Fibroblast of villous mesenchyme (primary cell): ENCODE measurements at places on chromosomes 12 and 14. TPM values are rescaled to one million over a fixed set of nuclear protein-coding genes. Genes with fewer than 3 reads are reported as not detected.

The AQP6 gene
- total RNA-seq: not detected in 2 replicates

The DIO2 gene
- total RNA-seq: 31.5 and 42.5 TPM in 2 replicates

The ITGB7 gene
- under 0.01 TPM in 1 of 2 replicates, not detected in the other for total RNA-seq

The PHETA1 gene
- total RNA-seq: 11.3 and 15.5 TPM in 2 replicates

The CLEC4D gene
- not detected in 2 replicates for total RNA-seq

The CPNE6 gene
- not detected in 2 replicates for total RNA-seq

The IGF1 gene
- total RNA-seq: under 0.01 and 0.64 TPM in 2 replicates

The CCDC77 gene
- total RNA-seq: 9.1 and 9.7 TPM in 2 replicates

The ALG10 gene
- 9.1 and 9.3 TPM in 2 replicates for total RNA-seq

The TMEM132D gene
- total RNA-seq: not detected in 2 replicates

The LHX5 gene
- total RNA-seq: not detected in 2 replicates

The ASB2 gene
- total RNA-seq: 0.86 and 1.9 TPM in 2 replicates

The C14orf119 gene
- 48.0 and 66.1 TPM in 2 replicates for total RNA-seq

- peak; percentile 65 for DNase-seq
Observed at GRCh38 chr12:55729819-55730818, 1.3 kb upstream of the CD63 start.

DNA sequence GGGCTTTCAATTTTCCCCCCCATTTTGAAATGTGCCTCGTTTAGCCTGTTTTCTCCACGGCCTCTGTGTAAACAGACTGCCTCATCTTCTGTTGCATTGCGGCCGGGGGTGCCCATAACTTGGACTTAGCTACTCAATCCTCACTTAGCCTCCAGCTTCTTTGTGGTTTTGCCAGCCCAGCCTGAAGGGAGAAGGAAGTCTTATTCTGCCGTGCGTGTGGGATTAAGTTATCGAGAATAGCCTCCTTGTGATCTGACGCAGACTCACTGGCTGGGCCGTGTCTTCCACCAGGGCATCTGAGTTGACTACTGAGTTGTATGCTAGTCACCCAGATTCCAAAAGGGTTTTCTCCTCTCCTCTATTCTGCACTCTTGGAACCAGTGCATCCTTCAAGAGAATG, 8.1 kb downstream of the PRKAB1 start:
- peak; percentile 88 for DNase-seq

DNA sequence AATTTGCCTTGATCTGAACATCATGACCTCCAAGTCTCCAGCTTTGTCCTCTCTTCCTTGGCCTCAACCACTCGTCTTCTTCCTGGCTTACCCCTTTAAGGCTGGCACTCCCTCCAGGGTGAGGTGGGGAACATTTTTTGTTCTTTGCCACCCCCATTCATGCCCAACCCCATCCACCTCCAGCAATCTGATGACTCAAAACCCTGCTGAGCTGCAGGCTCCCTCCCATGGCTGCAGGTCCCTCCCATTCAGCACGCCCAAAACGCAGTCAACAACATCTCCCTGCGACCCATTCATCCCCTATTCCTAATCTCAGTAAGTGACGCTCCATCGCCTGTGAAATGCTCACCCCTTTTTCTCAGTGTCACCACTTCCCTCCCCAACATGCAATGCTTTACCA, 138.8 kb upstream of the PRMT8 start:
- no peak for DNase-seq

DNA sequence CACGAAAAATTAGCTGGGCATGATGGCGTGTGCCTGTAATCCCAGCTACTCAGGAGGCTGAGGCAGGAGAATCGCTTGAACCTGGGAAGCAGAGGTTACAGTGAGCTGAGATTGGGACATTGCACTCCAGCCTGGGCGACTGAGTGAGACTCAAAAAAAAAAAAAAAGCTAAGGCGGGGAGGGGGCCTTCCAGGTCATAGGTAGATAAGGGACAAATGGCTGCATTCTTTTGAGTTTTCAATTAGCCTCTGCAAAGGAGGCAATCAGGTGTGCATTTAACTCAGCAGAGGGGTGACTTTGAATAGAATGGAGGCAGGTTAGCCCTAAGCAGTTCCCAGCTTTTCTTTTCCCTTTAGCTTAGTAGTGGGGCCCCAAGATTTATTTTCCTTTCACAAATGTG, 743 bp upstream of the AACS start:
- DNase-seq: no peak

DNA sequence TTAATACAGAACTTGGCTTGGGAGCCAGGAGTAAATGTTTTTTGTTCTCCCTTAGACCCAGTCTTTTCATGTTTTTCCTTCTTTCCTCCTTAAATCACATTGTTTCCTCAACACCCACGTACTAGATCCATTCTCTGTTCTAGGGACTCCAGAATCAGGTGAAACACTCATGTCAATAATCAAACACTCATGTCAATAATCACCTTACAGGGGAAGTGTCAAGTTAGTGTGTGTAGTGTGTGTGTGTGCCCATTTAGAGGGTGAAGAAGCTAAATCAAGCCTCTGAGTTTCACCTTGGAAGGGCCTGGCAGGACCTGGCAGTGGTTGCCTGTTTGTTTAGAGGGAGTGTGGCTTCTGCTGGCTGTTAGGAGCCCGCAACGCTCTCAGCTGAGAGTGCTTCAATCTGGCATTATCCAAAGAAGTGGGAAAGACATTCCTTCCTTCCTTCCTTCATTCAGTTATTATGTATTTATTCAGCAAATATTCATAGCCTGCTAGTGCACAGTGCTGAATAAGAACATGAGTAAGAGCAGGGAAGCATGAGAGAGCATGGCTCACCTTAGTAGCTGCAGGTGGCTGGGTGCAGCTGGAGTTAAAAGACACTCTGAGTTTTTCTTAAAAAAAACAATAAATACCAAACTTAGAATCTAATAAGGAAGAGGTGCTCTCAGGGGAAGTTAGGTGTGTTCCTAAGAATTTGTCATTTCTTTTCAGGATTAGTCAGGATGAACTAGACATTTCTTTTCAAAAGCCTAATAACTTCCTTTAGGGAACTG, 17.6 kb upstream of the EID3 start:
- DNase-seq: no peak

- no peak for DNase-seq
Observed at GRCh38 chr14:69773571-69774276, 6.8 kb downstream of the SRSF5 start.

- DNase-seq: peak; percentile 19
Observed at GRCh38 chr14:49550286-49551184, 35.6 kb downstream of the RPS29 start.

DNA sequence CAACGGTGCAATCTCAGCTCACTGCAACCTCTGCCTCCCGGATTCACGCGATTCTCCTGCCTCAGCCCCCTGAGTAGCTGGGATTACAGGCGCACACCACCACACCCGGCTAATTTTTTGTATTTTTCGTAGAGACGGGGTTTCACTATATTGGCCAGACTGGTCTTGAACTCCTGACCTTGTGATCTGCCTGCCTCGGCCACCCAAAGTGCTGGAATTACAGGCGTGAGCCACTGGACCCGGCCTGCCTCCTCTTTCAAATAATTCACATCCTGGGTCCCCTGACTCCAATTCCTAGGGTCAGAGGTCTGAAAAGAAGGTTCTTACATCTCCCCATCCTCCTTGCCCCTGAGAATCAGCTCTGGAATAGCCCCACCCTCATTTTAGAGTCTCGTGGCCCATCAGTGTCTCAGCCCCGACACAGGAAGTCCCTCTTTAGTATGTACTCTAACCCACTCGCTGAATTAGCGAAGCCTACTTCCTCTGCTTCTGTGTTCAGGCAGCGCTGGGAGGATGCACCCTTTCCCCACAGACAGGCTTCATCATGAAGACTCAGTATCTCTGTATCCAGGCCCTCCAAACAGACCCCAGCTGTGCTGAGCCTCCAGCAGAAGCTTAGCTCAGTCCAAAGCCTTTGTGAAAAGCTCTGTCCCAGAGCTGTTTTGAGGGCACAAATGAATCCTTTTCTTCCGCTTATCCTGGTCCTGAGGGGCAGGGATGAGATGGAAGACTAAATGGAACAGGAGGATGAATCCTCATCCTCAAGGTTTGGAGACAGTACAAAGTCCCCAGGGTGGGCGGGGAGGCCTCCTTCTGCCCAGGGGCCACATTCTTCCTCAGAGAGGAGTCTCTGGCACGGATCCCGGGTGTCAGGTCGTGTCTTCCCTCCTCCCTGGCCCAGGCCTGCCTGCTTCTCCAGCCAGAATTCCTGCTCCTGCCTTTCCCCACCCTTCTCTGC, 3.5 kb downstream of the LPAR5 start:
- no peak for DNase-seq

GRCh38 chr12:40693207-40693821, 1.1 kb downstream of the CNTN1 start:
- no peak for DNase-seq

DNA sequence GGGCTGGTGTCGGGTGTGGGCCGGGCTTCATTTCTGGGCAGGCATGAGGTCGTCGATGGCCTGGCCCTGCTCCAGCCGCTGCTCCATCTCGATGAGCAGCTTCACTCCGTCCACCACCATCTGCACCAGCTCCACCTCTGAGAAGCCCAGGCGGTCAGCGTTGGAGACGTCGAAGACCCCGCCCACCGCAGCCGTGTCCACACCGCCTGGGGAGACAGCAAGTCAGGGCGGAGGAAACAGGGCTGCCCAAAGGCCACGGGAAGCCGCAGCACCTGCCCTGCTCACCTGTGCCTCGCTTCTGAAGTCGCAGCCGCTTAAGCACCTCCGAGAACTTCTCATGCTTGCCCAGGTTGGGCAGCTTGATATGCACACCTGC, 2.8 kb downstream of the CKB start:
- no peak for DNase-seq

DNA sequence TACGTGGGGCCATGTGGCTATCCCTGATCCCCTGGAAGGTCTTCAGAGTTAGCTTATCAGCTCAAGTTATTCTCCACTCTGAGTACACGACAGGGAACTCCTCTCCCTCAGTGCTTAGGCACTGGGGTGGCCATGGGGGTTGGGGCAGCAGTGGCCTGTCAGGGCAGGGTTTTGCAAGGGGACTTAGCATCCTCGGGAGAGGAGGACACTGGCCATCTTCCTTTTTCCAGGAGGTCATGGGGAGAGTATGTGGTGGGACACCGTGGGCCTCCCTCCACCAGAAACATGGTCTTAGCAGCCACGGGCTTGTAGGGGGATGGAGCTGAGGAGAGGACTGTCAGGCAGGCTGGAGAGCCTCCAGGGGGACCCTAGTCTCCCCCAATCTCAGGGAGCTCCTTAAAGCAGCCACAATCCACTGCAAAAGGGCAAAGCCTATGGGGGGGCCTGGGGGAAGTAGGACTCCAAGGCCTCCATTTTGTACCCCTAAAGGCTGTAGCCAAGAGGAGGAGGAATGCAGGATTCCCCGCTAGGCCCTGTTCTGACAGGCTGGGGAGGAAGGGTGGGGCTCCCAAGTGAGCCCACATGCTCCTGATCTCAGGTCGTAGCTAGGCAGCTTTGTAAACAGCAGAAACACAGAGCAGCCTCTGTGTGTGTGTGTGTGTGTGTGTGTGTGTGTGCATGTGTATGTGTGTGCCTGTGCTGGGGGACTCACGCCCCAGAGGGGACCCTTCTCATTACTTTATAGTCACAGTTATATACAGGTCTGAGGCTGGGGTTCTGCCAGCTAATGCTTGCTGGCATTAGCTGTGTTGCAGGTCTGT, 36.6 kb downstream of the KRT80 start:
- DNase-seq: no peak

- no peak for DNase-seq
Observed at GRCh38 chr14:51012055-51012454, 67.8 kb upstream of the PYGL start.

DNA sequence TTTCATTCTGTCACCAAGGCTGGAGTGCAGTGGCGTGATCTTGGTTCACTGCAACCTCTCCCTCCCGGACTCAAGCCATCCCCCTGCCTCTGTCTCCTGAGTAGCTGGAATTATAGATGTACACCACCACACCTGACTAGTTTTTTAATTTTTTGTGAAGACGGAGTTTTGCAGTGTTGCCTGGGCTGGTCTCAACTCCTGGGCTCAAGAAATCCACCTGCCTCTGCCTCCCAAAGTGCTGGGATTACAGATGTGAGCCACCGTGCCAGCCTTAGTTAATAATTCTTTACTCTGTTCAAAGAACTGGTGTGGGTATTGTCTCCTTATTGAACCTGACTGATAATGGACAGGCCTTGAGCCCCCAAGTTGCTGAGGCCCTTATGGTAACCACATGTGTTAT, 10.4 kb upstream of the KRT7 start:
- no peak for DNase-seq

GRCh38 chr14:93939304-93940229, 12.4 kb downstream of the FAM181A start:
- peak; percentile 62 for DNase-seq

DNA sequence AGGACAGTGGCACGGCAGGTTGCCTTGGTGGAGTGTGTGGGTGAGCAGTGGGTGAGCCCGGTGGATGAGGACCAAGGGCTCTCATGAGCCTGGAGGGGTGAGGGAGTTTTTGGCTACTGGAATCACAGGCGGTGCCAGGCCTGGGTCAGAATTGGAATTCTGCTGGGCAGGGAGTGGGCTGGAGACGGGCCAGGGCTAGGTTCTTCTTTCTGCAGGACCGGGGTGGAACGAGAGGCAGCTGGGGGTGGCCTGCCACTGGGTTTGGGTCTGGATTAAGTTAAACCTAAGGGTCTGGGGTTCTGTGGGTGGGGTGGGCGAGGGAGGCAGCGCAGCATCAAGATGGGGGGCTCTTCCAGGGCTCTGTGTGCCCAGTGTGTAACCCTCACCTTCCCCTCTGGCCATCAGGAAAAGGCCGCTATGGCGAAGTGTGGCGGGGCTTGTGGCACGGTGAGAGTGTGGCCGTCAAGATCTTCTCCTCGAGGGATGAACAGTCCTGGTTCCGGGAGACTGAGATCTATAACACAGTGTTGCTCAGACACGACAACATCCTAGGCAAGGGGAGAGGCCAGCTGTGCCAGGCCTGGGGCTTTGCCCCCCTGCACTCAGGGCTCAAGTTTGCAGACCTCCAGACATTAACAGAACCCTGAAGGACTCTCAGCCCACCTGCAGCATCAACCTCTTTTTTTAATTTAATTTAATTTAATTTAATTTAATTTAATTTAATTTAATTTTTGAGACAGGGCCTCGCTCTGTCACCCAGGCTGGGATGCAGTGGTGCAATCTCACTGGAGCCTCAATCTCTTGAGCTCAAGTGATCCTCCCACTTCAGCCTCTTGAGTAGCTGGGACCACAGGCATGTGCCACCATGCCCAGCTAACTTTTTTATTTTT, 7.0 kb downstream of the ACVRL1 start:
- no peak for DNase-seq

- DNase-seq: no peak
Observed at GRCh38 chr12:95116773-95117172, 43.4 kb upstream of the NR2C1 start.

DNA sequence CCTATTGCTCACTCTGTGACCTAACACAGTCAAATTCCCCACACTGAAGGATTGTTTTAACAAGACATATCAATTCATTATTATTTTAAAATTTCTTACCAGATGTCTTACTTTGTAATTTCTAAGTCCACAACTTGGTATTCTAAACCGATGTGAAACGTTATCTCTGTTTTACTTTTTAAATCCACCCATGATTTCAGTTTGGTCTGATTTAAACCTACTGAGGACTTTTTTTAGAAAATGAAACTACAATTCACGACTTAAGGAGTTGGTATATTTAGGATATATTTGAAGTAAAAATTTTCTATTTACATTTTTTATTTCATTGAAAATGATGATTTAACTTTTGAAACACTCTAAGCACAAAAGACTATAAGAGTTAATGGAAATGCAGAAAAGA, 35.1 kb upstream of the GRIP1 start:
- no peak for DNase-seq

- peak; percentile 44 for DNase-seq
Observed at GRCh38 chr12:76010732-76011458, 20.7 kb downstream of the PHLDA1 start.

- DNase-seq: no peak
Observed at GRCh38 chr12:62522984-62523383, 56.4 kb downstream of the MON2 start.
